Stimulated activated CD8-positive, alpha-beta memory T cell treated with anti-CD3 and anti-CD28 coated beads, Interleukin-7, amount 100 ng/mL, for 1 hour (primary cell): ENCODE measurements at places on chromosomes 3 and 15.

GRCh38 chr3:39637807-39638206 lies 170.3 kb downstream of the MOBP start:
- no peak for DNase-seq

DNA sequence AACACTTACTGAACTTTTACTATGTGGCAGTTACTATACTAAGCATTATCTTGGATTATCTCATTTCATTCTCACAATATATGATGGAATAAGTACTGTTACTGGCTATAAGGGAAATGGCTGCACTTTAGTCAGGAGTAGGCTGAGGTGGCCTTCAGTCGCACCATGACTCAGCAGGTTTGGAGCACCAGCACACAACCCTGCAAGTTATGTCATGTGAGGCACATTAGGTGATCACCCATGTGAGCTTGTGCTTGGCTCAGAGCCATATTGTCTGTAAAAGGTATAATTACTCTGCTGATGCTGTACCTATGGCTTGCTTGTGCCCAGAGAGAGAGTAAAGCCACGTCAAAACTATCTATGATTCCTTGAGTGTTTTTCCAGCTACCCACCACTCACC lies 54.1 kb upstream of the TIPARP start:
- DNase-seq: no peak

GRCh38 chr15:41905036-41905793 lies 11.4 kb upstream of the SPTBN5 start:
- no peak for DNase-seq

DNA sequence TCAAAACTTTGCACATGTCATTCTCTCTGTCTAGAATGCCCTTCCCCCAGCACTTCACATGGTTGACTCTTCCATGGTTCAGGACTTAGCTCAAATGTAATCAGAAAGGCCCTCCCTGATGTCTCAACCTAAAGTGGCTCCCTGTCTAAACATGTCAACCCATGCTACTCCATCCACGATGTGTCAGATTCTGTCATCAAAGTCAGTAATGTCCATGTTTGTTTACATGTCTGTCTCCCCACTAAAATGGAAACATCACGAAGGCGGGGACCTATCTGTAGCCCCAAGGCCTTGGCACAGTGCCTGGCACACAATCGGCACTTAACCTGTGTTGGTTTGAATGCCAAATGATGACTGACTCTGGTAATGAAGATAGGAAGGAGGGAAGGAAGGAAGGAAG lies 20.8 kb upstream of the SNTN start:
- no peak for DNase-seq

GRCh38 chr3:68919000-68919399 lies 13.3 kb downstream of the TAFA4 start:
- no peak for DNase-seq

GRCh38 chr3:55526332-55527030 lies 39.4 kb upstream of the WNT5A start:
- no peak for DNase-seq

DNA sequence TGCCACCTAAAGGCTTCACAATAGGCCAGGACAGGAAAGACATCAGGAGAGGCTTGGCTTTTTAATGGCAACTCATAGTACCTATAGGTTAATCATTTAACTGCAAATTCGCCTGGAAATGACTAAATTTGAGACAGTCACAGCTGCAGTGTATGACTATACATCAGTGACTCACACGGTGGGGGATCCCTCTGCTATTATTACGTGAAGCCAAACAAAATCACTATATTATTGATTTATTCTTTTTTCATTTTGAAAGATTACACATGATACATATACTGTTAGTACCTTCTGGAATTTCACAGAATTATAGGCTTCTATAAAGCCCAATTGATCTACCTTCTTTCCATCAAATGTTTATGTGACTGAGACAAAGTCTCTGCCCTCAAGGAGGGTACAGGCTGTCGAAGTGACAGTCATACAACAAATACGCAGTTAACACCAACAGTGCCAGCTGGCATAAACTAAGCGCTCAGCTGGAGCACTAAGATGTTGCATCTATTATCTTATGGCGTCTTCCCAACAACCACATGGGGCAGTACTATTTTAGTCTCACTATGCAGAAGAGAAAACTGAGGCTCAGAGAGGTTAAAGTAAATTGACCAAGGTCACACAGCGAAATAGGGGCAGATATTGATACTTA lies 82.0 kb upstream of the LMOD3 start:
- no peak for DNase-seq
